ENCODE measurements at places on chromosomes 4 and X.

GRCh38 chrX:40465735-40466551 is 114.8 kb upstream of the ATP6AP2 start:
- peak; percentile 40 for DNase-seq

DNA sequence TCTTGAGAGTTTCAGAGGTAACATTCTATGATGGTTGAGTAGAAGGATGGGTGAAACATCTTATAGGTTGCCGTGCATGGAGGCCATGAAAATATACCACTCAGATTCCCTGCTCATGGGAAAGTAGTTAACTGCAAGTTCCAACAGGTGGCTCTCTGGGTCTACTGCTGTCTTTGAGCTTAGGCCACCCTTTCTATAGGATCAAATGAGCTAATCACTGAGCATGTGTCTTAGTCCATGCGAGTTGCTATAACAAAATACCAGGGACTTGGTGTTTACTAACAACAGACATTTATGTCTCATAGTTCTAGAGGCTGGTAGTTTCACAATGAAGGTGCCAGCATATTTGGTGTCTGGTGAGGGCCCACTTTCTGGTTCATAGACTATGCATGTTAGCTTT is 144.8 kb upstream of the UNC5C start:
- DNase-seq, result peak; percentile 40

DNA sequence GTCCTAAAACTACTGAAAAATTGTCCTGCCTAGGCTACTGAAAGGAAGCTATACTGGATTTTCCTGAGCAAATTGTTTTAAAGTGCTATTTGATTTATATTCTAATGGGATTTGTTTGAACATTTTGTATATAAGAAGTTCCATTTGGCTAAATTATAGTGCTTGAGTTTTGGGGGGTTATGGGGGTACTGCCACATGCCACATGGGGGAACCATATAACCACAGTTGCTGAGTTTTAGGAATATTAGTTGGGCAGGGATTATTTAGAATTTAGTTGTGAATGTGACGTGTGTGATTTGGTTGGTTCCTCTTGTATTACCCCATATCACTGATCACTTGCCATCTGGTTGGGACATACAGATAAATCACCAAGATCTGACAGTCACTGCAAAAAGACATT is 224.5 kb upstream of the TAPT1 start:
- peak; percentile 3 for DNase-seq

DNA sequence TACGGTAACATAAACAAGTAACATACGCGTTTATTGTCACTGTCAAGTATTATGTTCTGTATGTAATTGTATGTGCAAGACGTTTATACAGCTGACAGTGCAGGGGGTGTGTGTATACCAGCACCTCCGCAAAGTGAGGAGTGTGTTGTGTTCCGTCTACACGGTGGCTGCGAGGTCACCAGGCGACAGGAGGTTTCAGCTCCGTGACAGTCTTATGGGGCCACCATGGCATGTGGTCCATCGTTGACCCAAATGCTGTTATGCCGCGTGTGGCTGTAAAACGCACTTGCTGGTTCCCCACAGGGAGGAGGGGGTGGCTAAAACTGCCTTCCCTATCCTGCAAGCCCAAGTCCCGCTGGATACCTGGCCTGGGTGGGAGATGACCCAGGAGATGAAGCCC is 25.0 kb downstream of the NSG1 start:
- no peak for DNase-seq

DNA sequence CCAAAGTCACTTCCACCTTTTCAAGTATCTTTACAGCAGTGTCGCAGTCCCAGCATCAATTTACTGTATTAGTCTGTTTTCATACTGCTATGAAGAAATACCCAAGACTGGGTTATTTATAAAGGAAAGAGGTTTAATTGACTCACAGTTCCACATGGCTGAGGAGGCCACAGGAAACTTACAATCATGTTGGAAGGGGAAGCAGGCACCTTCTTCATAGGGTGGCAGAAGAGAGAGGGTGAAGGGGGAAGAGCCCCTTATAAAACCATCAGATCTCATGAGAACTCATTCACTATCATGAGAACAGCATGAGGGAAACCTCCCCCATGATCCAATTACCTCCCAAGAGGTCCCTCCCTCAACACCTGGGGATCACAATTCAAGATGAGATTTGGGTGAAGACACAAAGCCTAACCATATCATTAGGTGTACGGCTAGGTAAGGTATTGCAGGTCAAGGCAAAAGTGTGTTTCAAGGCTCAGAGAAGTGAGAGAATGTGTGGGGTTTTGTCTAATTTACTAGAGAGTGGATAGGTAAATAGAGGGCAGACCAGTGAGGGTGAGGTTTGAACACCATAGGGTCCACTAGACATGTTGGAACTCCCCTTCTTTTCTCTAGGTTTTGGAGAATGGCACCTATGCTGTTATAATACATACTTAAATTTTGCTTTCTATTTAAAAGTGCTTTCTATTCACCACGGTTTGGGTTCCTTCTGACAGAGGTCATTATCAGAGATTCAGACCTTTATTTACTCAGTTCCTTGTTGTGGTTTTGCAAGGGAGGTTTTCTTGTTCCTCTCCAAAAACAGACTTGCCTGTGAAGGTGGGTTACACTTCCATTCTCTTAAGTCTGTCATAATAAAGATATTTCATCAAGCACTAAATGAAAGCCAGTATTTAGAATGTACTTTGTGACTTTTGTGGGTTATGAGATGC is 186.6 kb downstream of the CPEB2 start:
- no peak for DNase-seq

GRCh38 chr4:187016101-187016500 is 292.4 kb upstream of the FAT1 start:
- DNase-seq, result no peak

DNA sequence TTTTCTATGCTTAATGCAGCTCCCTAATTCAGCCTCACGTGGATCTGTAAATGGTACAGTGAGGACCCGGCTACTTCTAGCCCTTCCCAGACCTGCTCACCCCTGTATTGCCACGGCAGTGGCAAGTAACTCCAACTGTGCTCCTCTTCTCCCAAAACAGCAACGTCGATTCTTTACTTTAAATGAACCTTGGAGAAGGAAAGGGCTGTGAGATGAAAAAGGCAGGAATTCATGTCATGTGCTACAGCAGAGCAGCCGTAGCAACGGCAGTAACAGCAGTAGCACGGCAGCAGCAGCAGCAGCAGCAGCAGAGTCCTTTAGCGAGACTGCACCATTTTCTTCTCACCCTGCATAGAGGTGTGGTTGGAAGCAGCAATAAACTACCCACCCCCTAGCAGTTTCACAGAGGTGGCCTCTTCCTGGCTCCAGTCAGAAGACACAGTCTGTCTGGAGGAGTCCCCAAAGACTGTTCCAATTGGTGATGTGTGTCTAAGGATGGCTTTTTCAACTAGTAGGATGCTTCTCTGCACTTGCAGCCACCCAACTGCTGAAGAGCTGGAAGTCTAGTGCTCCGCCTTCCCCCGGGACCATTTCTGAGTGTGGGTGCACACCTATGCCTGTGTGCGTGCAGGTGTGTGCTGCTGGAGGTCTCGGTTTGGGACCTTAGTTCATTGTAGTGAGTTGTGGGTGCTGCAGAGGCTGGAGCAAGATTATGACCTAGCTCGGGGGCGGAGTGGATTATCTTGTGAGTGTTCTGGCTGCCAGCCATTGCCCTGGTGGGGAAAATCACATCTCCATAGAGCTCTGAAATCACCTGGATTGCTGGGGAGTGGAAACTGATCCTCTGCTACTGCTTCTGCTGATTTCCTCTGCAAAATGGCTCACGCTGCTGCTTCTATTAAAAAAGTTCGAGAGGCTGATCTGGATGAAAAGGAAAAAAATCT is 67.2 kb downstream of the ANK2 start:
- no peak for DNase-seq

DNA sequence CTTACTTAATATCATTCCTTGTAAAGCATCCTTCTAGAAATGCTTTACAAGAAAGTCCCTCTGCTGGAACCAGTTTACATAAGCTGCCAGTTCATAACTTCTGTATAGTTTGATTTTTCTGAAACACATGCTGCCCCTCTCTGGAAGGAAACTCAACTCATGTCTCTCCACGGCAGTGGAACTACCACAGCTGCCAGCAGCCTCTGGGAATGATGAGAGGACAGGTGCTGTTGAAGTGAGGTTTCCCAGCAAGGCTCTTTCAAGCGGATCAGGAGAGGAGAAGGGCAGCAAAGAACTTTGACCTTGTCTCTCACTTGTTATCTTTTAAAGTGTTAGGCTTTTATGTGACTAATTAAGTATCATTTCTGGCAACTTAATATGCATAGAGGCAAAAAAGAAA is 7.3 kb downstream of the GRPR start:
- DNase-seq, result no peak

DNA sequence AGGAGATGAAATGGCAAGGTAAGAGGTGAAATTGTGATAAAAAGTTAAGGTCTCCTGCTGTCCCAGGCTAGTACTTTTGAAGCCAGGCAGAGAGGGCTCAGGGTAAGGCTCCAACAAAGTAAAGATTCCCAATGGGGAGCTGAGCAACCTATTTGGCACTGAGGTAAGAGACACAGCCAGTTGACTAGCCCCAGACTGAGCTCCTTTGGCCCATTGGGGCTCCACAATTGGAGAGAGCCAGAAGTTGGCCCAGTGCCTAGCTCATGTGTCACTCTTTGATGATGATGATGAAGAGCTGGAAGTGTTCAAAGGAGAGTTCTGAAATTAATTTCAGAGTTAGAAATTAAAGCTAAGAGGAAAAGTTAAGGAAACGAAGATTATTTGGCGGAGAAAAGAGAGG is 94.6 kb downstream of the RLIM start:
- DNase-seq, result no peak

GRCh38 chr4:177281351-177281909 is 28.2 kb upstream of the NEIL3 start:
- DNase-seq, result peak; percentile 42

GRCh38 chr4:52843351-52843750 is 18.8 kb upstream of the RASL11B start:
- no peak for DNase-seq

GRCh38 chr4:107153228-107153627 is 117.1 kb upstream of the DKK2 start:
- DNase-seq, result no peak

GRCh38 chrX:21947671-21948070 is 7.2 kb downstream of the SMS start:
- DNase-seq, result no peak

DNA sequence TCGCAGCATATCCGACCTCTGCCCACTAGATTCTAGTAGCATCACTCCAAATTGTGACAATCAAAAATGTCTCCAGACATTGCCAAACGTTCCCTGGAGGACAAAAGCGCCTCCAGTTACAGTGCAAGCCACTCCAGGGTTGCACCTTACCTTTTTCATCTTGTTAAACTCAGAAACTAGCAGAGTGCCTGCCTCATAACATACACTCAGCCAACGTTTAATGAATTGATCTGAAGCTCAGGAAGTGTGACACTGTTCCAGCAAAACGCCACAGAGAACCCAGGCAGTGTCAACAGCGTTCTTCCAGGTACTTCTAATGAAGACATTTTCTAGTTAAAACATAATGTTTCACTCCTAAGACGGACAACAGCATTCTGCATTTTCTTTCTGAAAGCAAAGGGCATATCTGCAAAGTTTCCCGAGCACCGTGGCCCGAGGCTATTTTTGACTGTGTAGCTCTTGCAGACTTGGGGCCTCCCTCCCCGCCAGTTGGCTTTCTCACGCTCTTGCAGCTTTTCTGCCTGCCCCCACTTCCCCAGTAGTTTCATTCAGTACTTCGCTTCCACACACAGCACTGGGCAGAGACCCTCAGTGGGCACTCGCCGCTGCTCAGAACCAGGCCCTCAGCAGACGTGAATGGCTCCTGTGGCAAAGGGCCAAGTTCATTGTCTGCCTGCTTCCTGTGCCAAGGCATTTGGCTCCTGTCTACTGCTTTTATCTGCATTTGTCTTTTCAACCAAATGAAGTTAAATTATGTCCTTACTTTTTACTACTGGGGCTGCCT is 133.4 kb upstream of the TTC29 start:
- no peak for DNase-seq

DNA sequence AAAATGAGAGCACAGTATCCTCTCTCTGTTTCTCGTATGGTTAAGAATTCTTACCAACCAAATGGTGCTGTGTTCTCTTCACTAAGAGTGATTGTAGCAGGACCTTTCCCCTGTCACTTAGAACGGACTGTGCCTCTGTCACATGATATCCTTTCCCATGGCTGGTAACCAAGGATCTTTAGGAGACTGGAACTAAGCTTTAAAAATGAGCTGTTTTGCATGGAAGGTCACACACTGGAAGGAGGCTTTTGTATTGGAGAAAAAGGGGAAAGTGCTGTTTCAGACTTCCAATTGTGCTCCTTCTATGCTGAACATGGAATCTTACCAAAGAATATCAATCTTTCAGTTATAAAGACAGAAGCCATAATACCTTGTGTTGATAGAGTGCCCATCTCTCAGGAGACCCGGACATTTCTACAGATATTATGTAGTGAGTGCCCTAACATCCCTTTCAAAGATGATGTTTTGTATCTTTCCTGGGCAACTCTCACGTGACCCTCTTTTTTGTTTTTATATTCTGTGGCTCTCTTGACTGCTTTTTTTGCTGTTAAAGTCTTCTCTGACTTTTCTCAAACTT is 148.6 kb downstream of the SLC4A4 start:
- DNase-seq, result peak; percentile 27

GRCh38 chrX:35841872-35842271 is 43.7 kb downstream of the MAGEB16 start:
- DNase-seq, result peak; percentile 29

DNA sequence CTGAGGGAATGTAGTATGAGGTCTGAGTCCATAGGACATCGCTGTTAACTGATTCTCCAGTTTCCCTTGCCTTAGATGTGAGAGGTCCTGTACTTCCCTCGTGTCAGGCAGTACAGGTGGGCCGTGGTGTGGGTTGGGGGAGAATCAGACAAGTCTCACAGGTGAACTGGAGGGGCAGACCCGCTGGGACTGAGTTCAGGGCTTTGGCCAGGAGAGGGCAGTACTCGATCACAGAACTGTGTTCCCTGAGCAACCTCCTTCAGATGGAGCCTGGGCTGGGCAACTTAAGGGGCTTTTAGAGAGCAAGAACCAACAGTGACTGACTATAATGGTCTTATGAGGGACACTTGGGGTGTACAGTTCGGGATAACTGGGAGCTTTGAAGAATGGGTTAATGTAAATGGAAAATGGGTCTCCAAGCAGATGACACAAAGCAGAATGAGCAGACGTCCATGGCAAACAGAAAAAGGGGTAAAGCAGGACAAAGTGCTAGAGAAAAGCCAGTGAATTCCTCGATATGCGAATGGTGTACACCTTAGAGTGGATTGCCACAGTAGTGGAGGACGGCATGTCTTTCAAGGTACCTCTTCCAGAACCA is 83.6 kb downstream of the CCNG2 start:
- peak; percentile 56 for DNase-seq

- DNase-seq, result no peak
Measured at GRCh38 chr4:109290918-109291317, 11.5 kb downstream of the COL25A1 start.

GRCh38 chr4:94762326-94762725 is 4.6 kb downstream of the BMPR1B start:
- no peak for DNase-seq

- DNase-seq, result no peak
Measured at GRCh38 chr4:70713453-70714078, 8.2 kb upstream of the RUFY3 start.

- no peak for DNase-seq
Measured at GRCh38 chr4:70885174-70885573, 17.0 kb upstream of the MOB1B start.

All from mesenchymal stem cell (in vitro differentiated cells and primary cell).